ENCODE measurements at places on chromosomes 3 and 15. TPM values are rescaled to one million over a fixed set of nuclear protein-coding genes. Genes with fewer than 3 reads are reported as not detected.

DNA sequence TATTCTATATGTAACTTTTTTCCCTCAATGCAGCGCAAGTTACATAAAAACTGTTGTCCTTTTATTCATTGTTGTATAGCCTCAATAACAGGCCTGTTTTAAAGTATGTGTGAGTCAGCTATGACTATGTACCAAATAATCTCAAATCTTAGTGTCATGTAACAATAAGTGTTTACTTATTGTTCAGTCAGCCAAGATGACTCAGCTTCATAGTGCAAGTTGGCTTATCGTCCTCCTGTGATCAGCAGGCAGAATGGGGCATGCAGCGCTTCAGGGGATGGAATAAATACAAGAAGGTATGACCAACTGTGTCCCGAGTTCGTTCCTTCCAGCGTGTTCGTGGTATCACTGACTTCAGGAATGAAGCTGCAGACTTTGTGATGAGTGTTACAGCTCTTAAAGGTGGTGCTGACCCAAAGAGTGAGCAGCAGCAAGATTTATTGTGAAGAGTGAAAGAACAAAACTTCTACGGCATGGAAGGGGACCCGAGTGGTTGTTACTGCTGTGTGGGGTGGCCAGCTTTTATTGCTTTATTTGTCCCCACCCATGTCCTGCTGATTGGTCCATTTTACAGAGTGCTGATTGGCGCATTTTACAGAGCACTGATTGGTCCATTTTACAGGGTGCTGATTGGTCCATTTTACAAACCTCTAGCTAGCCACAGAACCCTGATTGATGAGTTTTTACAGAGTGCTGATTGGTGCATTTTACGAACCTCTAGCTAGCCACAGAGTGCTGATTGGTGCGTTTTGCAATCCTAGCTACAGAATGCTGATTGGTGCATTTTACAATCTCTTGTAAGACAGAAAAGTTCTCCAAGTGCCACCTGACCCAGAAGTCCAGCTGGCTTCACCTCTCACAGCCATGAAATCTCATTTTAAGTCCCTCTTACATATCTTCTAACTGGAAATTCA, 1016.0 kb downstream of the MCTP2 start:
- peak overlapping the region; percentile 6 for H3K4me3 ChIP-seq
- peaks cover 16% of the 10 kb centered on the region for H3K4me1 ChIP-seq
- peak; percentile 91 for DNase-seq
- no peaks in the 10 kb centered on the region for H3K27me3 ChIP-seq
- peak overlapping the region; percentile 41 for H3K27ac ChIP-seq
- H3K36me3 ChIP-seq, result no peaks in the 10 kb centered on the region

DNA sequence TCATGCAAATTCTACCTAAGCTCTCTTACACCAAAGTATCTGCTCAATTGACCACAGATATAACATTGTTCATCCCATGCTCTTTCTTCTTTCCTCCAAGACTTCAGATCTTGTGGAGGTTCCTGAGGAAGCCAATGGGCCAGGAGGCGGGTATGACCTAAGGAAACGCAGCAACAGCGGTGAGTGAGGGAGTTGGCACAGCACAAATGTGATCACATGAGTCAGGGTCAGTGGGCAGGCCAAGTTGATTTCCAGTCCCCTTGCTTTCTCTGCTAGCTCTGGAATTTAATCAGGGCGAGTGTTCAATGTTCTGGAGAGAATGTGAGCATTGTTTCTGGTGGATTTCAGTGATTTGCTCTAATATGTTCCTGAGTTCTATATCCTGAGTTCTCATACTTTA, 112.7 kb downstream of the STAC start:
- no peak for DNase-seq
- H3K27ac ChIP-seq, result no peak overlapping the region
- no peaks in the 10 kb centered on the region for H3K36me3 ChIP-seq
- H3K4me3 ChIP-seq, result no peak overlapping the region

GRCh38 chr3:115272036-115272824, 125.1 kb upstream of the ZBTB20 start:
- no peaks in the 10 kb centered on the region for H3K27me3 ChIP-seq
- DNase-seq, result no peak
- no peaks in the 10 kb centered on the region for H3K36me3 ChIP-seq
- H3K27ac ChIP-seq, result no peak overlapping the region

DNA sequence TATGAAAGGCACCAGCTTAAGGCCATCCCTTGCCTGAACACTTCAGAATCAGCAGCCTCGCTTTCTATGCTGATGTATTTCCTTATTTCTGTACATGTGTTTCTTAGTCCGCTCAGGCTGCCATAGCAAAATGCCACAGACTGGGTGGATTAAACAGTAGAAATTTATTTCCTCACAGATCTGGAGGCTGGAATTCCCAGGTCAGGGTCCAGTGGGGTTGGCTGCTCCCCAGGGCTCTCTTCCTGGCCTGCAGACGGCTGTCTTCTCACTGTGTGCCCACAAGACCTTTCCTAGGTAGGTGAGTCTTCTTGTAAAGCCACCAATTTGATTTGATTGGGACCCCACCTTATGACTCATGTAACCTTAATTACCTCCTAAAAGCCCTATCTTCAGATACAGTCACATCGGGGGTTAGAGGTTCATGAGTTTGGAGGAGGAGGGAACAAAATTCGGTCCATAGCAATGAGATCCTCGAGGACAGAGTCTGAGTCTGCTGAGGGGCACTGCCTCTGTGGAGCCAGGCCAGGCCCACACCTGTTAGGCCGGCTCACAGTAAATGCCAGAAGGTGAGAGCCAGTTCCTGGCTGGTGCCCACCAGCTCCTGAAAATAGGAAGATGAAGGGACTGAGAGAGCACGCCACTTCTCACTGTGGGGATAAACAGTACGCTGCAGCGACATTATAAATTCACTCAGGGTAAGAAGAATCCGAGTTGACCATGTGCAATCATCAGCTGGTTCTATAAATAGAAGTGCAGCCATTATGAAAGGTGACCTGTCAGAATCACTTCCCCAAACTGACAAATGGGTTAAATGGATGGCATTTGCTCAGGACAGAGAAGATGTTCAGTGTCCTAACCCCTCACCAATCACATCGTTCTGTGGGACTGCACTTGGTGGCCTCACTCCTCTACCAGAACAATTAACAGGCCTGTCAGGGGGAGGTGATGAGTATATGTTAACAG, 41.1 kb downstream of the CTXND1 start:
- H3K27ac ChIP-seq, result no peak overlapping the region
- H3K4me1 ChIP-seq, result no peaks in the 10 kb centered on the region
- no peaks in the 10 kb centered on the region for H3K36me3 ChIP-seq
- H3K27me3 ChIP-seq, result peaks cover 8% of the 10 kb centered on the region
- DNase-seq, result no peak

DNA sequence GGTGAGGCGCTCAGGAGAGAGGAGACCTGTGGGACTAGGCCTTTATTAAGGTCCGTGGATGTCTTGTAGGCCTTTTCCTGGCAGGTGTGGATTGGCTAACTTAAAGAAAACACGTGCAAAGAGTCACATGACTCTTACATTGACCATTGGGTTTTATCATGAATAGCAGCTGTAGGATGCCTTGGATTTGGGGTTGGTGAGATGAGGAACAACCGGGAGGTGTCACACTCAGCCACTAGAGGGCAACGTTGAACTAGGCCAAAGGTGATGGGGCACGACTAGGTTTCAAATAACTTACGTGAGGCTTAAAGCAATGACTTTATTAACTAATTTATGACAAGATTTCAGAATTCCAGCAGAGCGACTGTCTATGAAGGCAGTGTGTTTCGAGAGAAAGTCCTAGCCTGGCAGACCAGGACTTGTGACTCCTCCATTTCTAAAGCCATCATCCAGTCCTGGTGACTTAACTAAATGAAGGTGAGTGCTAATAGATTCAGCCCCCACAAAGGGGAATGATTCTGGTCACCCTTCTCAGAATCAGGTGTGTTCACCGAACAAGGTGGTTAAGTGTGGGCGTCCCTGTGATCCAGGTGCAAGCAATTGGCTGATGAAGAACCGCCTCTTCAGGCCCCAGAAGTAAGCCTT, 345.6 kb downstream of the MCTP2 start:
- H3K27me3 ChIP-seq, result no peaks in the 10 kb centered on the region
- no peak for DNase-seq
- H3K4me1 ChIP-seq, result no peaks in the 10 kb centered on the region

DNA sequence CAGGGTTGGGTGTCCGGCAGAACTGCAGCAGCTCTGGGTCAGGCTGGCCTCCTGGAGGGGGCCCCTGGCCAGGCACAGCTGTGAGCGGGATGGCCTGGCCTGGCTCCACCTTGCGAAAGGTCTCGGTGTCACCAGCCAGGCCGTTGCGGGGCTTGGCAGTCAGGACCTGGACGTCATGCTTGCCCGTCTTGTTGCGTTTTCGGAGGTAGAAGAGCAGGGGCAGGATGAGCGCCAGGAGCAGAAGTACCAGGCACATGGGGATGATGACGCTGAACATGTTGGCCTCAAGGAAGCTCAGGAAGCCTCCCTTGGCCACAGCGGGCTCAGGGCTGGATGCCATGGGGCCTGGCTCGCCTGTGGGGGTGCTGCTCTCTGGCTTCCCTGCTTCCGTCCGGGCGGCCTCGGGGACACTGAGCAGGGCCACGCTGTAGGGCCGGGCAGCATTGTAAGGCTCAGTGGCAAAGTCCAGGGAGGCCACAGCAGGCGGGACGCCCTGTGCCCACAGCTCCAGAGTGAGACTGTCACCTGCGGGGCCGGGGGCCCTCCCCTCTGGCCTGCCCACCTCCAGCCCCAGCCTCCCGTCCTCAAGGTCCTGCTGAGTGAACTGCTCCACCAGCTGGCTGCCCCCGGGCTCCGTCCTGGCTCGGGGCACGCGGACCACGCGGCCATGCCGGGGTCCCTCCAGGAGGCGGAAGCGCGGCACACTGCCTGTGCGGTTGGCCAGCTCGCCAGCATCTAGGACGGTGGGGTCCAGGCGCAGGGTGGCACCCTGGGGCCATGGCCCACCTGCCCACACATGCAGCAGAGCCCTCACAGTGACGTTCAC, 28.1 kb downstream of the SNX33 start:
- DNase-seq, result no peak
- peaks cover 27% of the 10 kb centered on the region for H3K4me1 ChIP-seq
- no peak overlapping the region for H3K27ac ChIP-seq
- no peaks in the 10 kb centered on the region for H3K36me3 ChIP-seq
- no peaks in the 10 kb centered on the region for H3K27me3 ChIP-seq
- no peak overlapping the region for H3K4me3 ChIP-seq

GRCh38 chr15:27817258-27817657, 281.9 kb downstream of the OCA2 start:
- no peak overlapping the region for H3K27ac ChIP-seq
- H3K36me3 ChIP-seq, result no peaks in the 10 kb centered on the region
- H3K4me1 ChIP-seq, result no peaks in the 10 kb centered on the region
- no peaks in the 10 kb centered on the region for H3K27me3 ChIP-seq
- no peak for DNase-seq

DNA sequence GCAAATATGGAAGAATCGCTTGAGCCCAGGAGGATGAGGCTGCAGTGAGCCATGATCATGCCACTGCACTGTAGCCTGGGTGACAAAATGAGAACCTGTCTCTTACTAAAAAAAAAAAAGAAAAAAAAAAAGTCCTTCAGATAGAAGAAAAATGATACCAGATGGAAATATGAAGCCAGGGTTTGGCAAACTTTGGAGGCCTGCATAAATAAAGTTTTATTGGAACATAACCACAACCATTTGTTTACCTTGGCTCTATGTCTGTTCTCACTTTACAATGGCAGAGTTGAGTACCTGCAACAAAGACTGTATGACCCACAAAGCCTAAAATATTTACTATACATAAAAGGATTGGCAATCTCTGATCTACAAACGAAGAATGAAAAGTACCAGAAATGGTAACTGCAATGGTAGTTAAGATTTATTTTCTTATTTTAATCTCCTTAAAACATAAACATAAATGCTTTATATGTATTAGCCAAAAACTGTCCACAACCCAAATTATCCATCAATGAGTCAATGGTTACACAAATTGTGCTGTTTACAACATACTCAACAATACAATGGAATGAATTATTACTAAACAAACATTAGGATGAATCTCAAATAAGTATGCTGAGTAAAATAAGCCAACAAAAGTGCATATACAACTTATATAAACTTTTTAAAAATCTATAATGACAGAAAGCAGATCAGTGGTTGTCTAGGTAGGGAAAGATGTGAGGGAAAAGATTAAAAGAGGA, 41.8 kb downstream of the GOLGB1 start:
- H3K27ac ChIP-seq, result no peak overlapping the region
- no peak overlapping the region for H3K4me3 ChIP-seq
- peaks cover 3% of the 10 kb centered on the region for H3K36me3 ChIP-seq
- DNase-seq, result no peak

DNA sequence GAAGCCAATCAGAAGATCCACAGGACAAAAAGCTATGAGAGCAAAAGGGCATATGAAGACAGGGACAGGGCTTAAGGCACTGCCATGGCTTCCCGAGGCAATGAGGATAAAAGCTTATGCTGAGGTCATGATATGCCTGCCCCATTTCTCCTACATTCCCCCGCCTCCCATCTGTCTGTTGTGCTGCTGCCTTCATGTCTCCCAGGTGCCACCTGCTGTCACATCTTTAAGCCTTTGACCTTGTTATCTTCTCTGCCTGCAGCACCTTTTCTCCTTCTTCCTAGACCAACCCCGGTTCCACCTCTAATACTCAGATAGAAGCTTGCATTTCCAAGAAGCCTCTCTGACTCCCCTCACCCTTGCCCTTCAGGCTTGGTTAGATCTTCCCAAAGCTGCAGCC, 213.8 kb downstream of the ARRDC4 start:
- no peaks in the 10 kb centered on the region for H3K36me3 ChIP-seq
- no peak for DNase-seq
- H3K27me3 ChIP-seq, result peaks cover 10% of the 10 kb centered on the region
- H3K27ac ChIP-seq, result no peak overlapping the region

DNA sequence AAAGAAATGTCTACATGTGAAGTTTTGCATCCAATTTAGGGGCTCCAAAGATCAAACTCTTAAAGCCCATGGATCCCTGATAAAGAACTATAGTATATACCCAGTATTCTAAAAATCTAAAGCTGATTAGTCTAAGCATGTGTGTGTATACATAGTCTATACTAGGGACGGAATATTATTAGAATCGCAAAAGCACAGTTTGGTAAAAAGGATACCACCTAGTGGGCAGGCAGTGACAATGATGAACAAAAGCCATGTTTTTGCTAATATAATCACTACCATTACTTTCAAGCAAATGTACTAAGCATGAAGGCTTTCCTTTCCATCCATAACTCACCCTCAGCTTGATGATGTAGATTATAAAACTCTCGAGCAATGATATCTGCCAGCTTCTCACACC, 16.5 kb downstream of the POLQ start:
- H3K4me3 ChIP-seq, result no peak overlapping the region
- DNase-seq, result no peak
- H3K27ac ChIP-seq, result no peak overlapping the region
- no peaks in the 10 kb centered on the region for H3K4me1 ChIP-seq
- no peaks in the 10 kb centered on the region for H3K27me3 ChIP-seq
- H3K36me3 ChIP-seq, result peaks cover 52% of the 10 kb centered on the region

The STAC gene
- 29.1 TPM for total RNA-seq

Data from SJSA1 (cell line).